Colonic mucosa (tissue), 4 donors: ENCODE measurements at places on chromosomes 13 and 19. TPM values are rescaled to one million over a fixed set of nuclear protein-coding genes. Genes with fewer than 3 reads are reported as not detected.

The RAB3D gene
- 54.0 TPM for total RNA-seq

The FGF14 gene
- 0.85 TPM for total RNA-seq

The VSTM2B gene
- total RNA-seq, result not detected

The CRB3 gene
- 118 TPM for total RNA-seq

The GJB2 gene
- total RNA-seq, result 50.4 TPM

The NTF4 gene
- total RNA-seq, result not detected

The MADCAM1 gene
- total RNA-seq, result 4.5 TPM

The SERP2 gene
- 1.6 TPM for total RNA-seq

The ADAMTSL5 gene
- total RNA-seq, result 7.3 TPM

The PSG3 gene
- total RNA-seq, result not detected

The DACH1 gene
- total RNA-seq, result 3.9 TPM

The CYP2A6 gene
- total RNA-seq, result 1.4 TPM

The ZNF547 gene
- 1.2 TPM for total RNA-seq

The CAPN12 gene
- 5.2 TPM for total RNA-seq

The LRRC4B gene
- 1.1 TPM for total RNA-seq

The CASP14 gene
- not detected for total RNA-seq

The PCDH8 gene
- total RNA-seq, result 0.15 TPM

The IZUMO2 gene
- not detected for total RNA-seq

The CACNG6 gene
- total RNA-seq, result not detected

The FRY gene
- total RNA-seq, result 19.9 TPM

The HTR2A gene
- total RNA-seq, result 0.35 TPM

The GJB6 gene
- not detected for total RNA-seq

The KLHL1 gene
- total RNA-seq, result 0.11 TPM

The SYT5 gene
- total RNA-seq, result 3.2 TPM

The ZNF790 gene
- total RNA-seq, result 3.9 TPM

The SPRED3 gene
- 0.99 TPM for total RNA-seq

The PRODH2 gene
- total RNA-seq, result not detected

The CEACAM16 gene
- not detected for total RNA-seq

The RFX1 gene
- total RNA-seq, result 13.1 TPM

The CCDC8 gene
- total RNA-seq, result 1.1 TPM

The FBXW9 gene
- total RNA-seq, result 10.3 TPM

The PRRG2 gene
- 20.2 TPM for total RNA-seq

The CEACAM7 gene
- total RNA-seq, result 329 TPM

The RASA3 gene
- total RNA-seq, result 4.4 TPM

The TFPT gene
- 17.2 TPM for total RNA-seq

The CNMD gene
- 0.30 TPM for total RNA-seq

The NLRP7 gene
- total RNA-seq, result not detected
